Omental fat pad (tissue), 4 donors: ENCODE measurements at places on chromosomes 7 and 10. TPM values are rescaled to one million over a fixed set of nuclear protein-coding genes. Genes with fewer than 3 reads are reported as not detected.

DNA sequence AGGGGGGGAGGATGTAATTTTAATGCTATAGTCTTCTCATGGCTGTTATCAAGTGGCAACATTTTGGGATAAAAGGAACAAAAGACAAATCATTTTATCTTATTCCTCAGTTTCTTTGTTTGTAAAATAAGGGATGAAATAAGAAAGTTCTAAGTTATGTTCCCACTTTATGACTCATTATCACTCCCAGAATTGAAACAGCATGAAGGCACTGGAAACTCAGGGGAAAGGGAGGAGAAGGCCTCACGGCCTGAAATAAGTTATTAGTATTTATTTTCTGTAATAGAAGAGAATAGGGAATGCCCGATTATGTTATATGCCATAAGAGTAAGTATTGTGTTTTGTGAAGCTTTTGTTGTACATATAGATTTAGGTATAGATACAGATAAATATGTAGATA lies 85.0 kb upstream of the NAMPT start:
- DNase-seq: no peak

- no peak for DNase-seq
Observed at GRCh38 chr7:21585070-21585724, 42.4 kb downstream of the DNAH11 start.

Gene LIPN
- 0.56 TPM for total RNA-seq

GRCh38 chr10:129381741-129382140 lies 85.3 kb upstream of the MGMT start:
- no peak for DNase-seq

Gene SRRM3
- total RNA-seq: 2.7 TPM

DNA sequence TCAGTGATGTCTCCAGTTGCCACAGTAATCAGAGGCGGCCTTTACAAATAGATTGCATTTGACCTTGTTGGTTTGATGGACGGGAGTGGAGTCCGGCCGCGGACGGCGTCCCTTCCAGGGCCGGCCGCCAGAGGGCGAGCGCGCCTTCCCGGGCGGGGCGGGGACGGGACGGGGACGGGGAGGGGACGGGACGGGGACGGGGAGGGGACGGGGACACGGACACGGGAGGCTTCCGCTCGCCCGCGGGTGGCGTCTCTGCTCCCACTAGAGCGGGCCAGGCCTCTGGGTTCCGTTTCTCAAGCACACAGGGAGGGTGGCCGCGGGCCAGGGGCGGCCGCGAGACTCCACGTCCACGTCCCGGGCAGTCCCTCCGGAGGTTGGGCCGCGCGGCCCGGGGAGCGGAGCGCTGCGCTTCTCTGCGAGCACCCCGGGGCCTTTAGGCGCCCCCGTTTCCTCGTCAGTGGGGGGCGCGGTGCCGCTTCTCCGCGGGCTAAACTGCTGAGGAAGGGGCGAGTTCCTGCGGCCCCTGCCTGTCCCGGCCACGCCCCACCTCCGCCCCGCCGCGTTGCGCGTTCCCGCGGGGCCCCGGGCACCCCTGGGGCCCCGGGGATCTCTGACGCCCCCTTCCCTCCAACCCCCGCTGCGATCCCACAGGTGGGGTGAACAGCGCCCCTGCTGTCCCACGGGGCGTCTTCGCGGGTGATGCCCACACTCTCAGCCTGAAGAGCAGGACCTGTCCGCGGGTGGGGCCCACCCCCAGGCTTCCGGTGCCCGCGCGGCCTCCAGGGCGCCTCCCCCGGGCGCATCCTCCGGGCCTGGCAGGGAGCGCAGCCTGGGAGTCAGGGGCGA lies 84.2 kb upstream of the MKI67 start:
- DNase-seq: no peak

GRCh38 chr7:138316421-138317043 lies 143.5 kb upstream of the TRIM24 start:
- no peak for DNase-seq

Gene EPHA1
- total RNA-seq: 0.46 TPM

DNA sequence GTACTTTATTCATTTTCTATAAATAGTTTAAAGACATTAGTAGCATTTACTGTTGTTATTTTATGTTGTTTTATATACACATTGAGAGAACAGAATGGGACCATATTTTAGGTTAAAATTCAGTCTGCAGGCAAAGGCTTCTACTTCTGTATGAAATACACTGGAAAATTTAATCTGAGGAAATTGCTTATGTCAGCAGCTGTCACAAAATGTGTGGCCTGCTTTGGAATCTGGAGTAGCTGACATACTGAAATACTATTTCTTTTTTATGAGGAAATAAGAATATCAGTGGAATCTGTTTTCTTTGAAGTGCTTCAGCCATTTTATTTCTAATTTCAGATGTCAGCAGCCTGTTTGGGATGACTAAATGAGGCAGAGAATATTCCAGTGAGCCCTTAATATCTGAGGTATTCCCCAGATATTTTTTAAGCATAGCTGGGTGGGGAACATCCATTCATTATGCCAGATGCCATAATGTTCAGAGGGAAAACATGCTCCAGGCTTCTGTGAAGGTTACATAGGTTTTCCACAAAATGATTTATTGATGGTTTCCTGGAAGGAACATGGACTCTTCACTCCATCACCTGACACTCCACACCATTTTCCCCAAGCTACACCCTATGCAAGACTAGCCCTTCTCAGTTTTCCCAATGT lies 267.1 kb downstream of the ARL4A start:
- no peak for DNase-seq

Gene GNAT3
- total RNA-seq: not detected

- DNase-seq: no peak
Observed at GRCh38 chr10:101323495-101323894, 30.5 kb upstream of the BTRC start.

Gene CALHM1
- total RNA-seq: not detected

- DNase-seq: no peak
Observed at GRCh38 chr10:106722524-106722923, 442.0 kb downstream of the SORCS1 start.

DNA sequence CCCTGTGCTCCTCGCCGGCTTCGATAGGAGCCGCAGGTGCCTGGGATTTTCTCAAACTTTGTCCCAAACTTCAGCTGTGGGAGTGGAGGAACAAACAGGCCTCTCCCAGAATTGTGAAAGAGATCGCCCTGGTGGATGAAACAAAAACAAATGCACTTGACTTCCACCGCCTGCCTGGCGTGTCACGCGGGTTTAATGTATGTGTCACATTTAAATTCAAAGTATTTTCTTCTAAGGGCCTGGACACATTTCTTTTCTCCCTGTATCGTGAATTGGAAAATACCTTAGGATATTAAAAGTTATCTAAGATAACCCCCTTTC lies 694 bp upstream of the WASL start:
- no peak for DNase-seq

DNA sequence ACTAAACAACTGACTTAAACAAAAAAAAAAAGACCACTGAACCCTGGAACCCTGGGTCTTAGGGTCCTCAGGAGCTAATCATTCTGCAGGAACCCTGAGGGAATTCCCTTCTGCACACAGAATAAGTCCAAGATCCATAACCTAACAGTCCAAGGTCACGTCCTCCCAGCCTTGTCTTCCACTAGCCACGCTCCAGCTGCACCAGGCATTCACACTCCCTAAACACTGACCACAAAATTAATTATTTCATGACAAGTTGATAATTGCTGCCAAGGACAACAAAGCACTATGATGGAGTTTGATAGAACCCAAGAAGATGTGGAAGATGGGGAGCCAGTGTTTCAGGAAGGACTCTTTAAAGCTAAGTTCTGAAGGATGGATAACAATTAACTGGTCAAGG lies 130.6 kb downstream of the SH3PXD2A start:
- DNase-seq: no peak

DNA sequence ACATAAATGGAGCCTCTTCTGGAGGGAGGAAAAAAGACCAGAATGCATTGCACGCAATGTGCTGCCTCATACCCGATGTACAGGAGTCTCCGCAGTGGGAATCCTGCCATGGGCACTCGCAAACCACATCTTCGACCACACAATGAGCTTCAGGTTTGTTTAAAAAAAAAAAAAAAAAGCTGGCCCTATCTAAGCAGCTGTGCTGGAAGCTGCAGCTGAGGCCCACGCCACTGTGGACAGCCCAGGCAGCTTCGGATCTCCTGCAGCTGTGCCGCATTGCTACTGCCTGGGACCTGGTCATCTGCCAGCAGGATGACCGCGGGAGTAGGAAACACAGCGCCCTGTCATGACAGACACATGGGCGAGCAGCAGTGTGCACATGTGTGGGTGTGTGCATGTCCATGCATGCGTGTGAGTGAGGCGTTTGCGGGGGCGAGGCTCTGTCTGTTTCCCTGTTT lies 26.0 kb downstream of the EN2 start:
- DNase-seq: no peak

Gene NRCAM
- total RNA-seq: 1.9 TPM

Gene DGKB
- 2.8 TPM for total RNA-seq

Gene SCART1
- total RNA-seq: 1.9 TPM

Gene AQP1
- 685 TPM for total RNA-seq

GRCh38 chr10:78552261-78552811 lies 516.4 kb upstream of the ZMIZ1 start:
- DNase-seq: no peak

Gene KIAA1549
- total RNA-seq: 1.3 TPM

GRCh38 chr7:157412491-157413180 lies 75.8 kb downstream of the DNAJB6 start:
- no peak for DNase-seq

Gene ARL5B
- 37.3 TPM for total RNA-seq

DNA sequence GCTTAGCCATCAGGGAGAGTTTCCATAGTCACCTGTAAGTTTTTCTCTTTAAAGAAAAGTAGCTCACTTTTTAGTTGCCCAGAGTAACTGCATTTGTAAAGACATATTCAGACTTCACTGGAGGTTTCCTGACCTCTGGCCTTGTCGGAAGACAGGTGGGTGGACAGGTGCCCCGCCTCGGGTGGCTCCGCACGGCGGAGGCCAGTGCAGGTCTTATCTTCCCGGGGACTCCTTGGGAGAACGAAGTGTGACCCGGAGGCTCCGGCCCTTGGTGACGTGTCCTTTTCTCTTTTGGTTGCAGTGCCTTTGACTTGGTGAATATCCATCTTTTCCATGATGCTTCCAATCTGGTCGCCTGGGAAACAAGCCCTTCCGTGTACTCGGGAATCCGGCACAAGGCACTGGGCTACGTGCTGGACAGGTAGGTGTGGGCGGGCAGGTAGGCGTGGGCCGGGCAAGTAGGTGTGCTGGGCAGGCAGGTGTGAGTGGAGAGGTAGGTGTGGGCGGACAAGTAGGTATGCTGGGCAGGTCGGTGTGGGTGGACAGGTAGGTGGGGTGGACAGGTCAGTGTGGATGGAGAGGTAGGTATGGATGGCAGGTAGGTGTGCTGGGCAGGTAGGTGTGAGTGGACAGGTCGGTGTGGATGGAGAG lies 75.8 kb downstream of the NKX6-2 start:
- no peak for DNase-seq

DNA sequence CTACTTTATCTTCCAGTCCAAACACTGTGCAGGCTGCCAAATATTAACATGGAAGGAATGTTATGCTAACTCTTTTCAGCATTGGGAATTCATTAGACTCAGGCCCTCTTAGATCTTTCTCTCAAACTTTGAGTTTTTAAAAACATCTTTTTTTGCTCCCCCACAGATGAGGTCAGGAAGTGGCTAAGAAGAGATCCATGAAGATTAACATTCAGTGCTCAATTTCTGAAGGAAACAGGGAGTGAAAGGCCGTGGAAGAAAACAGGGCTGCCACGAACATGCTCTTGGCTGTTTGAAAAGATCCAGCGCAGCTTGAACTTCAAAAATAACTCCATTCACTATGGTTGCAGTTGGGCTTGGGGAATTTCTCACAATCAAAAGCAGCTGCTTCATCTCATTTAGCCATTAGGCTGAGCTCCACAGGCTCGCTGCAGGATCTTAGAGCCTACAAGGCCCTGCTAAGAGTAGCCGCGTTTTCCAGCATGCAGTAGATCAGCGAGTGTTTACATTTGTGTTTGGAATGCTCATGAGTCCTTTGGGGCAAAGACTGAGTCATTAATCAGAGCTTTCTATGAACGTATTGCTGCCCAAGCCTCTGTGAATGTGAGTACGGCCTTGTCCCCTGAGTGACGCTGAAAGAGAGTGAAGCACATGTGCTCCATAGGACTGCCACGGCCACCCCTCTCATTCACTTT lies 41.2 kb upstream of the TNS3 start:
- no peak for DNase-seq

Gene CDC14C
- total RNA-seq: not detected

Gene OR2A12
- total RNA-seq: not detected

Gene SLC18A3
- total RNA-seq: not detected

Gene SFMBT2
- total RNA-seq: 6.2 TPM

GRCh38 chr10:101066146-101066895 lies 4.5 kb downstream of the KAZALD1 start:
- no peak for DNase-seq

Gene UTF1
- total RNA-seq: not detected

DNA sequence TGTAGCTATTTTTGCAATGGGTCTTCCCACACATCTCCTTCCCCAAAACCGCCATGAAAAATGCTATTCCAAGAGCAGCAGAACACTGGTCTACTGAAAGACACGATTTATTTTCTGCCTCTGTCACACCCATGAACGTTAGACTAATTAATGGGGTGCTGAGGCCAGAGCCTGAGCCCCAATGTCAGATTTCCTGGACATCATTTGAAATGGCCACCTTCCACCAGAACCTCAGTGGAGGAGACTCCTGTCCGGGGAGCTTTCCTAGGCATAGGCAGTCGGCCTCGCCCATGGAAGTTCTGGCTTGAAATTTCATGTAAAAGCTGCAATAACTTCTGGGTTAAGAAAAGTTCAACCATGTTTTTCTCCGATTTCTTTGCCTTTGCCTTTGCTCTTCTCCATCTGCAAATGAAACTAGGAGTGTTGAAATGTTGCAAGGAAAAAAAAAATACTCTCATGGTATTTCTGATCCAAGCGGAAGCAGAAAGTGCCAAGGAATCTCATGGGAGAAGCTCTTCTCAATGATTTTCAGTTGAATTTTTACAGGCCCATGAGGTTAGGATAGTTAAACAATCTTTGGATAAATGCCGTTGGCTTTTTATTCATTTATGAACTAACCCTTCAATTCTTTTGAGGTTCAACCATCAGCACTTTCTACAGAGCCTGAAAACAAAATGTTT lies 570.8 kb upstream of the MGMT start:
- no peak for DNase-seq

DNA sequence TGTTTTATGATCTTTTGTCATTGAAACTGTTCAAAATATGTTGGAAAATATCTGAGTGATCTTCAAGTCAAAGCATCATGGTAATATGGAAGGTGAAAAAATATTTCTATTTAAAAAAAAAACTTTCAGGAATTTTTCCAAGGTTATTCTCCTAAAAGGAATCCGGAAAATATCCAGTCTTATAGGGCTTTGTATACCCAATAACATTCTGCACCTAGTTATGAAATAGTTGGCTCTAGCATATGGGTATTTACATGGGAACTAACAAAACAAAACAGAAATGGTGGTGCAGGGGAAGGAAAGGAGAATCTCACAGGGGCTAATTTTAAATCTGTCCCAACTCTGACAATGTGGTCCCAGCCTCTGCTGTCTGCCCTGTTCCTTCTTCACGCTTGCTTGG lies 167.1 kb upstream of the RHEB start:
- no peak for DNase-seq

- no peak for DNase-seq
Observed at GRCh38 chr10:2208106-2208505, 470.8 kb upstream of the ADARB2 start.
